ENCODE measurements at places on chromosomes 7 and 10. TPM values are rescaled to one million over a fixed set of nuclear protein-coding genes. Genes with fewer than 3 reads are reported as not detected.
A peak's percentile ranks its signal among the peaks of the same experiment; 100 is the strongest.

Gene PRLHR
- not detected for polyA plus RNA-seq

Gene CADPS2
- 6.9 TPM for polyA plus RNA-seq

Gene GRM8
- 0.20 TPM for polyA plus RNA-seq

Gene THNSL1
- 2.1 TPM for polyA plus RNA-seq

Gene NUTM2A
- 0.59 TPM for polyA plus RNA-seq

Gene CDHR1
- polyA plus RNA-seq, result not detected

DNA sequence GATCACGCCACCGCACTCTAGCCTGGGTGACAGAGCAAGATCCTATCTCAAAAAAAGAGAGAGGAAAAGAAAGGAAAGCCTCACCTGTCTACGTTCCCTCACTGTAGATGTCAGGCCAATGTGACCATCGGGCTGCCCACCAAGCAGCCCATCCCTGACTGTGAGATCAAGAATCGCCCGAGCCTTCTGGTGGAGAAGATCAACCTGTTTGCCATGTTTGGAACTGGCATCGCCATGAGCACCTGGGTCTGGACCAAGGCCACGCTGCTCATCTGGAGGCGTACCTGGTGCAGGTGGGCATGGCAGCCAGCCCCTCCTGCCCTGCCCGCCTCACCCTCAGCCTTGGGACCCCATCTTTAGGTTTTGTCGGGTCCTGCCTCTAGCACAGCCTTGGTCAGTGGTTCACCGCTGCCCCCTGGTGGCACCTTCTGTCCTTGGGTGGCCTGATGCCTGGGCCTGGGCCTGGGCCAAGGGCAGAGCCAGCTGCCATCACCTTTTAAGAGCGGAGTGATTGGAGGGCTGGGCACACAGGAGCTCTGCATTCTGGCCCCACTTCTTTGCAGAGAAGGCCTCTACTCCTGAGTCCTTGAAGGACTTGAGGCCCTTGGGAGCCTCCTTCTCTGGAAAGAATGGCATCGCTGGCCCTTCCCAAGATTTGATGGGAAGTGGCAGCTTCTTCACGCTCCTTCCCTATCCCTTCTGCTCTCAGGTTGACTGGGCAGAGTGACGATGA lies 14.4 kb upstream of the AHCYL2 start:
- H3K4me3 ChIP-seq, result no peak overlapping the region
- H3K36me3 ChIP-seq, result no peaks in the 10 kb centered on the region
- H3K4me1 ChIP-seq, result no peaks in the 10 kb centered on the region
- no peaks in the 10 kb centered on the region for H3K27me3 ChIP-seq
- peak; percentile 86 for DNase-seq

DNA sequence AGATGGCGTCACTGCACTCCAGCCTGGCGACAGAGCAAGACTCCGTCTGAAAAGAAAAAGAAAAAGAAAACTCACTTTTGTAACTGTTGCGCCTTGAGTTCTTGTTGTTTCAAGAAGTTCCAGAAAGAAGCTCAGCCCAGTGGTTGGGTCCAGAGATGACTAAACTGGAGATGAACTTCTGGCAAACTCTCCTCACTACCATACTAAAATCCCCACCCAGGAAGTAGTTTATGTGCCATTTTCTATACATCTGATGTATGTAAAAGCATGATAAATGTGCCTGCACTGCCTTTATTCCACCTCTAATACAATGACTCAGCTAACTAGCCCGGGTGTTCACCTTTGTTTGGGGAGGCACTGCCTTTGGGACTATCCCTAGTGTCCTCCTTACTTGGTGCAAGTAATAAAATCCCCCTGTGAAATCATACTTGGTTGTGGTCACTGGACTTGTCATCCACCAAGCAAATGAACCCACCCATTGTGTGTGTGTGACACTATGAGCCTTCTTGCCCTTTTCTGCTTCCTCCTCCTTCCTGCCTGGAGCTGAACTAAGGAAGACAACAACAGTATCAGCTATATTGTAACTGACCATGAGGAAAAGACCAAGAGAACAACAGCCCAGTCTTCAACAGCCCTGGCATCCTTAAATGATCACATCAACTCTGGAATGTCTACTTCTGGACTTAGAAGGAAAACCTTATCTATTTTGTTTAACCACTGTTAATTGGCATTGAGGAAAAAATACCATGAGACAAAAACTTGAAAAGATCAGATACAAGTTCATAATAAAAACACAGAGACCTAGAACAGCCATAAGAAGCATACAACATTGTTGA lies 33.6 kb downstream of the JMJD1C start:
- H3K36me3 ChIP-seq, result no peaks in the 10 kb centered on the region
- H3K27me3 ChIP-seq, result no peaks in the 10 kb centered on the region
- no peak overlapping the region for H3K4me3 ChIP-seq
- H3K27ac ChIP-seq, result no peak overlapping the region
- DNase-seq, result no peak

DNA sequence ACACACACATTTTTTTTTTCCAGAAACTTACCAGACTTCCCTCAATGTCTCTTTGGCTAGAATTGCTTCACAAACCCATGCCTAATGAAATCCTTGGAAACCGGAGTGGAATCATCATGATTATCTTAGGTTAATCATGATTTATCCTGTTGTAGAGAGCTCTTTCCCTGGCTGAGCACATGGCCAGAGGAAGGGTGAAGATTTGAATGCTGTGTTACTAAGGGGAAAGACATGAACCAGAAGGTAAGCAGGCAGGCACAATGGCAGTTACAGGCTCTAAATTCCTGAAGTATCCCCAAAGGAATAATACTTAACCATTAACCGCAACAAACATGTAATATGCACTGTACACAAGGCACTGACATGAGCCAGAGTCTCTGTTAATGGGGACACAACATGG lies 4.1 kb upstream of the RNF148 start:
- H3K27me3 ChIP-seq, result no peaks in the 10 kb centered on the region
- no peaks in the 10 kb centered on the region for H3K36me3 ChIP-seq
- no peaks in the 10 kb centered on the region for H3K4me1 ChIP-seq
- H3K4me3 ChIP-seq, result no peak overlapping the region

DNA sequence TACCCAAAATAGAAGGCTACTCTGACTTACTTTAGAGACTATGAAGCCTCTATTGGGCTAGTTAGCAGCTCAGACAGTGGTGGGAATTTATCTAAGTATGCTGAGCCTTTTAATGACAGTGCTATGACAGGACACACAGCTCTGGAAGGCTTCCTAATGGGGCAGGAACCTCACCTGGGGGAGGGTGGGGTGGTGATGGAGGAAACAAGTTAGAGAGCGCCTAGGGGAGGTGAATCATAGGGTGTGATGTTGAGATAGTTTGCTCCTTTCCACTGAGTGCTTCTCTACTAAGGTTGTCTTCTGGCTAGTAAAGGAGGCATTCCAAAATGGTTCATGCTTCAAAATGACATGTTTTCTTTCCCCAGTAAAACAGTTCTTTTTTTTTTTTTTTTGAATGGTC lies 42.1 kb downstream of the PPP1R9A start:
- no peak for DNase-seq
- H3K27ac ChIP-seq, result no peak overlapping the region
- H3K27me3 ChIP-seq, result no peaks in the 10 kb centered on the region
- H3K36me3 ChIP-seq, result no peaks in the 10 kb centered on the region
- H3K4me3 ChIP-seq, result no peak overlapping the region

- no peak for DNase-seq
- H3K27me3 ChIP-seq, result no peaks in the 10 kb centered on the region
Observed at GRCh38 chr7:27399791-27400567, 157.4 kb downstream of the EVX1 start.

- H3K4me3 ChIP-seq, result no peak overlapping the region
- H3K27ac ChIP-seq, result no peak overlapping the region
Observed at GRCh38 chr10:128540128-128540762, 414.0 kb upstream of the MKI67 start.

DNA sequence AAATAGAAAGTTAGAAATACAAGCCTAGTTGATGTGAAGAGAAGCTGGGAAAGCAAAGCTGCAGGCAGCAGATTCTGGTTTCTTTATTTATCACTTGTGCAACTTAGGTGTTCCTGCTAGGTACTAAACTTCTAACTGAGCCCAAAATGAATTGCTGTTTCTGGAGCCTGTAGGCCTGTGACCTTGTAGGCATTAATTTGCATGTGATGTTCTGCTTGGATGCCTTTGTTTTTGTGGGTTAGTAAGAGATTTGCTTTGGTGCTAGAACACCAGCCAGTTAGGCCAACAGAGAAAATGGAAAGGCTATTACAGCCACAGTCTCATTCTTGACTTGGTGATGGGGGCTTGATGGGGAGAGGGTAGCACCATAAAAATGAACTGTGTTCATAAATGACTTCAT lies 370.7 kb downstream of the PPP1R3A start:
- H3K4me3 ChIP-seq, result no peak overlapping the region
- no peaks in the 10 kb centered on the region for H3K36me3 ChIP-seq
- no peaks in the 10 kb centered on the region for H3K27me3 ChIP-seq
- H3K4me1 ChIP-seq, result no peaks in the 10 kb centered on the region
- no peak overlapping the region for H3K27ac ChIP-seq

GRCh38 chr7:55130395-55131141 lies 111.8 kb downstream of the EGFR start:
- H3K27me3 ChIP-seq, result no peaks in the 10 kb centered on the region
- no peaks in the 10 kb centered on the region for H3K36me3 ChIP-seq

DNA sequence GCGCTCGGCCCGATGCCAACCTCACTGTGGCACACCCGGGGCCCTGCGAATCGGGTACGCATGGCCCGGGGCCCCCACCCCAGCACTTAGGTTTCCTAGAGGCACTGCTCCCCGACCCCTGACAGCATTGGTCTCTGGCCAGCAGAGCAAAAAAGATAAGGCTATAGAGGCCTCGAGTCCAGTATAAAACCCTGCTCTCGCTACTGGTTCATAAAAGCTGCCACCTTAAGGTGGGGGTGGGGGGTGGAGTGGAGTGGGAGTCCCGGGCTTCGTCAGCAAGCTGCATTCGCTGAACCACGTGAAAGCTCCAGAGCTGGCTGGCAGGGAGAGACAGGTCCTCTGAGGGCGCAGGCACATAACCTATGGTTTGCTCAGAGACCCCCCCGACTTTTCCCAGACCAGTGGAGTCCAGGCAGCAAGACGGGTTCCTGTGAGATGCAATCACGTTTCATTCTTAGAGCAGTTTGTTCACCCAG lies 1.3 kb downstream of the KAZALD1 start:
- DNase-seq, result no peak
- no peaks in the 10 kb centered on the region for H3K36me3 ChIP-seq
- H3K4me3 ChIP-seq, result no peak overlapping the region
- H3K27ac ChIP-seq, result no peak overlapping the region
- no peaks in the 10 kb centered on the region for H3K27me3 ChIP-seq

- no peaks in the 10 kb centered on the region for H3K4me1 ChIP-seq
- H3K4me3 ChIP-seq, result no peak overlapping the region
- no peaks in the 10 kb centered on the region for H3K27me3 ChIP-seq
- no peak overlapping the region for H3K27ac ChIP-seq
- H3K36me3 ChIP-seq, result no peaks in the 10 kb centered on the region
Observed at GRCh38 chr10:80952436-80952835, 414.7 kb downstream of the SH2D4B start.

GRCh38 chr10:80491251-80492102 lies 37.4 kb downstream of the TSPAN14 start:
- H3K4me1 ChIP-seq, result peaks cover 2% of the 10 kb centered on the region
- no peak overlapping the region for H3K4me3 ChIP-seq
- peaks cover 2% of the 10 kb centered on the region for H3K36me3 ChIP-seq
- H3K27me3 ChIP-seq, result no peaks in the 10 kb centered on the region
